Osteoblast (primary cell): ENCODE measurements at places on chromosomes 12 and 14.
A peak's percentile ranks its signal among the peaks of the same experiment; 100 is the strongest.

DNA sequence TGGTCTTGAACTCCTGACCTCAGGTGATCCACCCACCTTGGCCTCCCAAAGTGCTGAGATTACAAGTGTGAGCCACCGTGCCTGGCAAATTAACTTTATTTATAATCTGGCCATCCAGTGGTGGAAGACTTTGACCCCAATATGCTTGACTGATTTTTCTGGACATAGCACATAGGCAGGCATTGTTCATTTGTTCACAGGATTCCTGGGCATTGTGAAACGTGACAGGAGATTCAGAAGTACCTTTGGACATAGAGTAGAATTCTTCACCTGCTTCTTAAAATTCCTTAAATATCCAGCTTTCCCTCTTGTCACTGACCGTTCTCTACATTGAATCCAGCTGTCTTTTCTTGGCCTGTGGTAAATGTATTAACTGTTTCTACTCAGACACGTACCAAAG lies 103.1 kb downstream of the SCN8A start:
- DNase-seq: no peak

DNA sequence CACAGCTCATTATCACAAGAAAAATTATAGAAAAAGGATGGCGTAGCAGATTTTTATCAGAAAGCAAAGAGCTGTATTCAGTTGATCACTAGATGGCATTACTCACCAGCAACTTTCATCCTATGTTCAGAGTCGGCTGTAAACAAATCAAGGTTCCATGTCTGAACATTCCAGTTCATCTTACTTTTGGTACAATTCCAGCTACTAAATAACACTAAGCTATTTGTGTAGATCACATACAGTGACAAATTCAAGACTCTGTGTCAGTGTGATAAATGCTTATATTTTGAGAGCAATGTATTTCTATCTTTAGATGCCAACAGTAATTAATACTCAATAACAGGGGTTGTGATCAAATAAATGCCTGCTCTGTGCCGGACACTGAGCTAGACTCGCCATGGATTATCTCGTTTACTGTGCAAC lies 30.1 kb downstream of the NRDE2 start:
- peak; percentile 77 for DNase-seq

- peak; percentile 75 for DNase-seq
Observed at GRCh38 chr14:102825307-102826095, 48.3 kb downstream of the TRAF3 start.

DNA sequence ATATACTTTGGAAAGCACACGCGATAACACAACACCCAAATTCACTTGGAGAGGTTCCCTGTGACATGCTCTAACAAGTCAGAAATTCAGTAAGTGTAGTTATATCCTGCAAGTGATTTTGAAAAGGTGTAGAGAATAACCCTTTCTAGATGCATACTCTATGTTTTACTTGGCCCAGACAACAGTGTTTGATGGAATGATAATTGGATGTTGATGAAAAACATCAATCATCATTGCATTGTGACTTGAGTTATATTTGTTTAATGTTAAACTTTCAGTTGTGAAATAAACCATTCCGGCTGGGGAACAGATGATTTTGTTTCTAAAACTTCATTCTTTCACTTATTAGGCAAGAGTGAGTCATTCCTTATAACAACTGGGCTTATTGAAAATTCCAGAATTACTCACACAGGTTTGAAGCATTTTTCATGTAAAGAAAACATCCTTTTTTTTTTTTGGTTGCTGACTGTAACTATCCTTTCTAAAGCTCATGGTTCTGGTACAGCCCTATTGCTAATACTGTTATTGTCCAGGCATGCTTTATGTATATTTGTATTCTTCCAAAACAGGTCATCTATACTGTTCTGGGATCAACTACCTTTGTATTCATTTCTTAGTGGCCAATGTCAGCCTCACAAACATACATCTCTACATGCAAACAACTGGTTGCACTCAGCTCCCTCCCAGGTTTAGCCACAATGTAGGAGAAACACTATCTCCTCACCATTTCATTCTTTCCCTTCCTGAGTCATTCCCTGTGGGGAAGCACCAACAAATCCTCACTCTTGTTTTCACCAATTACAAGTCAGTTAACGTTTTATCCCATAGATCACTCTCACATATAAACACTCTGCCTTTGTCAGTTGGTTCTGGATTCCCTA lies 121.2 kb upstream of the LRIG3 start:
- DNase-seq: peak; percentile 78

- no peak for DNase-seq
Observed at GRCh38 chr12:60168441-60168840, 572.6 kb downstream of the SLC16A7 start.

DNA sequence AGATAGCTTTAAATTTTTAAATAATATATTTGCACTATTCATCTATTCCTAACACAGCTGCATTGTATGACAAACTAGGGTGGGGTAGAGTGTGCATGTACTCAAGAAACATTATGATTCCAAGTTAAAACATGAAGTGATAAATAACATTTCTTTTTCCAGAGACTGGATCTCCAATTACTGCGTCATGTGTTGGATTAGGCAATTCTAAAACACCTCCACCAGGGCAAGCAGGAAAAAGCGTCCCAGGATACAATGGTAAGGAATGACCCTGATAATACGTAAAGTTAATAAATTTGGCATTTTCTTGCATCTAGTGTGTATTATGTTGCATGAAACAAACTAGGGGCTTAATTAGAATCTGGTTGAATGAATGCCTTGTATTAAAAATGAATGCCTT lies 138.9 kb downstream of the ACSS3 start:
- no peak for DNase-seq

DNA sequence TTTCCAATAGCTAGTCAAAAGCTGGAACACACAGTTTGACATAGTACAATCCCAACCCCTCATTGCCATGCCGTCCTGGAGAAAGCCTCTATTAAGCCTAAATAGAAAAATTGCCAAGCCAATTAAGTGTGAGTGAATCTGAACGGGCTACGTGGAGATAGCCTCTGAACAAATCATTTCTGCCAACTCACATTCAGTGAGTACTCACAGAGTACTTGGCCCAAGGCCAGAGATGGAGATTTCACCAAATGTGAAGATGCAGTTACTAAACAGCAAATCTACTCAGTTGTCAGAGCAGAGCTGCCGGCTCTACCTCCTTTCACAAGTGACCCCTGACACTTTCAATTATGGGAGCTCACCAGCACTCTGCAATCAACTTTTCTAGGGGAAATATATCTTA lies 350.0 kb downstream of the GALC start:
- DNase-seq: no peak

DNA sequence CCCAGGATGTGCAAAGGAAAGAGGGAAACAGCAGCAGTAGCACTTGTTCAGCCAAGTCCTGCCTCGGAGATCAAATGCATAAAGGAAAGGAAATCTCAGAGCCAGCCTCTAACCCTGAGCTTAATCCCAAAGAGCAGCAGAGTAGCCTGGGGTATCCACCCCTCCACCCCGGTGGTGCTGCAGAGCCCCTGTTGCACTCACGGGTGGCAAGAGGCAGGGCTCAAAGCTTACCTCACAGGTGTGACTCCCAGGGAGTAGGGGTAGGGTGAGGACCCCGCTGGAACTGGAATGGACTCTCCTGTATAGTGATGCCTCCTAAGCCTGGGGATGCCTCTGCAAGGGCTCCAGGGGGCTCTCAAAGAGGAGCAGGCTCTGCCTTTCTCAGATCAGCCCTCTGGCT lies 211.1 kb downstream of the CACNA1C start:
- no peak for DNase-seq

- DNase-seq: no peak
Observed at GRCh38 chr12:92277795-92278194, 132.1 kb upstream of the BTG1 start.

- peak; percentile 11 for DNase-seq
Observed at GRCh38 chr12:21881965-21882364, 59.3 kb downstream of the ABCC9 start.

DNA sequence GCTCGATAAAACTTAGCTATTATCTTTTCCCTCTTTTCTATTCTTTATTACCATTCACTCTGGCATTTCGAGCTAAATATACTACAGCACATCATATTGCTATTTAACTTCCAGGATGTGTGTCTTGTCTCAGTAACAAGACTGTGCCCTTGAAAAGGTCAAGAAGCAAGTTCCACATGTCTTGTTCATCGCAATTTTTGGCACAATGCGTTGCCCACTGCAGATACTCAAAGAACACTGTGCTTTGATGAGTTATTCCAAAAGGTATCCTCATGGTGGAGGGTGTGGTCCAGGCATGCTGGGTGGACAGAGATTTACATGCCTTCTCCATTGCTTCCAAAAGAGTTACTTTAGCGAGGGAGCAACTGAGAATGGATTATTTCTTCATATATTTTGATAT lies 6.6 kb downstream of the E2F7 start:
- no peak for DNase-seq

DNA sequence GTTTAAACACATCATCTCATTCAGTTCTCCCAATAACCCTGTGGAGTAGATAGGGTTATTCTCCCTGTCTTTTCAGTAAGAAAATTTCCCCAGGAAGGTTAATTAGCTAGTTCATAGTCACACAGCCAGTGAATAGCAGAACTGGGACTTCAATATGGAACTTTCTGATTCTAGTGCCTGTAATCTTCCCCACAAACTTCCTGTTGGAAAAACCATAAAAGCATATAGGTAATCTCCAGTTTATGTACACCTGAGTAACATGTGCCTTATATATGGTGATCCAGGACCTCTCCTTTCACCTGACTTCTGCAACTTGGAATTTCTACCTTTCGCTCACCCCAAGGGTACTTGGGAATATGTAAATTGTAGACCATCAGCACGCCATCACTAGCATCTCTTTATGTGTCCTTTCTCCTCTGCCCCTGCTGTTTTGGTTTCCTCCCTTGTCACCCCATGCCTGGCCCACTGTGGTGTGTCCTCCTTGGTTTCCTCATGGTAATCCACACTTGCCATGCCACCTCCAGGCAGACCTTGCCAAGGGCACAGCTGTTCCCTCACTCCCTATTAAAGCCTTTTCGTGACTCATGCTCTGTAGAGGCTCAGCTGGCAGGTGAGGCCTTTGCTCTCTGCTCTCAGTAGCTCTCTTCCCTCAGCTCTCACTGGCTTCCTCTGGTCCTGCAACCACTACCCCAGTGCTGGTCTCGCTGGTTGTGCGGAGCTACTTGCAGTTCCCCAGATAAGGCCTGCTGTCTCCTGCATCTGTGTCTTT lies 16.7 kb downstream of the TBC1D30 start:
- no peak for DNase-seq
